ENCODE measurements at places on chromosomes 16 and 17.

GRCh38 chr17:57665128-57665527 lies 80.0 kb downstream of the CCDC182 start:
- DNase-seq, result no peak

DNA sequence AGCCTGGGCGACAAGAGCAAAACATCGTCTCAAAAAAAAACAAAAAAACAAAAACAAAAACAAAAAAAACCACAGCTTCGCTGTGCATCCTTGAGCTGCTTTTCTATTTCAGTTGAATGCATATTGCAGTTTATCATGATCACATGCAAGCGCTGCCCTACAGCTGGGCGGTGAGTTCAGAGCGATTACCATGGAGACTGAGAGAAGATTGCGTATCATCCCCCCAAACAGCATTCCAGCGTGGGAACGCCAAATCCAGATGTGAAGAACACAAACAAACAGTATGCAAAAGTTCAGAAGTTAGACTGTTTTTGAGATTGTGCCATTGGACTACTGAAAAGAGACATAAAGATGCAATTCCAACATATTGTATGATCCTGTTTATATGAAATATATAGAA lies 15.1 kb upstream of the SLC52A1 start:
- DNase-seq, result no peak

DNA sequence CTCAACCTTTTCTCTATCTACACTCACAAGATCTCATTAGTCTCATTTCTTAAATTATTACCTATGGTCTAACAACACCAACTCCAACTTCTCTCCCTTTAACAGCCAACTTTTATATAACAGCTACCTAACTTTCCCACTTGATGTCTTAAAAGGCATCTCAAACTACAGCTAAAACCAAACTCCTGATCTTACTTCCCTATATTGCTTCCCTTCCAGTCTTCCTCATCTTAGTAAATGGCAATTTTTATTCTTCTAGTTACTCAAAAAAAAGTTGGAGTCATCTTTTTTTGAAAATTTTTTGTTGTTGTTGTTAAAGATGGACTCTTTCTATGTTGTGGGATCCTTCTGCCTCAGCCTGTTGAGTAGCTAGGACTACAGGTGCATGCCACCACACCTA lies 15.3 kb downstream of the SRR start:
- no peak for DNase-seq

GRCh38 chr17:57459286-57459915 lies 203.1 kb downstream of the MSI2 start:
- DNase-seq, result peak; percentile 30

GRCh38 chr17:1732833-1733321 lies 8.4 kb downstream of the WDR81 start:
- no peak for DNase-seq

DNA sequence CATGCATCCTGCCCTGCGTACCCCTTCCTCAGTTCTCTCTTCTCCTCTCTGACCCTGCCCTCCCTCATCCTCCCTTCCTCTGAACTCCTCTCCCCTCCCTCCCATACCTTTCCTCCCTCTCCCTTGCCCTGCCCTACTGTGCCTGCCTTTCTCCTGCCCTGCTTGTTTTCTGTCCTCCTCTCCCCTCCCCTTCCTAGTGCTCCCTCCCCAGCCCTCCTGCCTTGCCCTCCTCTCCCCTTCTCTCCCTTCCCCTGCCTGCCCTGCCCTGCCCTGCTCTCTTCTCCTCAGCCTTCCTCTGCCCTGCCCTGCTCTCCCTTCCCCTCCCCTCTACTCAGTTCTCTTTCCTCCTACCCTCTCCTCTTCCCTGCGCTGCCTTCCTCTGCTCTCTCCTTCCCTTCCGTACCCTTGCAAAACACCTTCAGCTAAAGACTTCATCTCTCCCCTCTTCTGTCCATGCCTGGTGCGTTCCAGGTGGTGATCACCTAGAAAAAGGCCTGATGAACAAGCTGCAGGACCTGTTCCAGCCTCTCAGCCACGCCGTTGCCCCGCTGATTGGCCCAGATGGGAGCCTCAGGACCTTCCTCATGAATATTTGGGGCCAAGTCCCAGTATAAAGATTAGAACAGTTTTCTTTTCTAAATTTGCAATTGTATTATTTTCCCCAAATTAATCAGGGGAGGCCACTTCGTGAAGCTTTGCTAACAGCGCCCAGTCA lies 290.5 kb downstream of the CPPED1 start:
- no peak for DNase-seq

DNA sequence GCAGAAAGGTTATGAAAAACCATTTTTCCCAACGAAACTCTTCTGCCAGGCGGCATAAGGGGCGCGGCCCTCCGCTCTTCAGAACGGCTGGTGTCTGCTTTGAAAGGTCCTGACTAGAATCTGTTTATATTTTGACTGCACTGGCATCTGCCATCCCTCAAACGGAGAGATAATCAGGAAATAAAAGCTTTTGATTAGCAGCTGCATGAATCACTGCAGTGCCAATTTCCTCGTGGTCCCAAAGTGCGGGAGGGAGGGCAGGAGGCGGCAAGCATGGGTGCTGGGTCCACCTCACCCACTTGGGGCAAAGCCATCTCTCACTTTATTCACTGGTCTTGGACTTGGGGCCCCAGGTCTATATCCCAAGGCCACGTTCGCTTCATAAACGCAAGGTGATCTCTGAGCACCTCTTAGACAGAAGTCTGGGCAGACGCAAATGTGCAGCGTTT lies 49.7 kb downstream of the TBC1D16 start:
- DNase-seq, result no peak

- no peak for DNase-seq
Measured at GRCh38 chr16:55324285-55325079, 479 bp downstream of the IRX6 start.

GRCh38 chr16:27281243-27281642 lies 12.7 kb upstream of the NSMCE1 start:
- DNase-seq, result no peak

DNA sequence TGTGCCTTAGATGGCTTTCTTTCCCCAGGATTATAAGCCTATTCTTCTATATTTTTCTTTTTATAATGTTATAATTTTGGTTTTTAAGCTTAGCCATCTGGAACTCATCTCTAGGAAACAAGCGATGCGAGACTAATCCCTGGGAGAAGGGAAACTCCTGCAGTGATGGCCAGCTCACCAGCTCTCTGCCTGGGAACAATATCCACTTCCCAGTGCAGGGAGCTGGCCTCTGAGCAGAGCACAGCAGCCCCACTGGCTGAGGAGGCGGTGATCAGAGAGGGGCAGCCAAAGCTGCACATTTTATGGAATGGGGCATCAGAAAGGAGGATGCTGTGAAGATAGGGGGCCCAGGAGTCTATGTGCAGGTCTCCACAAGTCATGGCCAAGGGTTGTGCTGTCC lies 183.3 kb downstream of the LGALS9B start:
- no peak for DNase-seq

GRCh38 chr16:49484451-49484849 lies 110.8 kb downstream of the C16orf78 start:
- peak; percentile 32 for DNase-seq

DNA sequence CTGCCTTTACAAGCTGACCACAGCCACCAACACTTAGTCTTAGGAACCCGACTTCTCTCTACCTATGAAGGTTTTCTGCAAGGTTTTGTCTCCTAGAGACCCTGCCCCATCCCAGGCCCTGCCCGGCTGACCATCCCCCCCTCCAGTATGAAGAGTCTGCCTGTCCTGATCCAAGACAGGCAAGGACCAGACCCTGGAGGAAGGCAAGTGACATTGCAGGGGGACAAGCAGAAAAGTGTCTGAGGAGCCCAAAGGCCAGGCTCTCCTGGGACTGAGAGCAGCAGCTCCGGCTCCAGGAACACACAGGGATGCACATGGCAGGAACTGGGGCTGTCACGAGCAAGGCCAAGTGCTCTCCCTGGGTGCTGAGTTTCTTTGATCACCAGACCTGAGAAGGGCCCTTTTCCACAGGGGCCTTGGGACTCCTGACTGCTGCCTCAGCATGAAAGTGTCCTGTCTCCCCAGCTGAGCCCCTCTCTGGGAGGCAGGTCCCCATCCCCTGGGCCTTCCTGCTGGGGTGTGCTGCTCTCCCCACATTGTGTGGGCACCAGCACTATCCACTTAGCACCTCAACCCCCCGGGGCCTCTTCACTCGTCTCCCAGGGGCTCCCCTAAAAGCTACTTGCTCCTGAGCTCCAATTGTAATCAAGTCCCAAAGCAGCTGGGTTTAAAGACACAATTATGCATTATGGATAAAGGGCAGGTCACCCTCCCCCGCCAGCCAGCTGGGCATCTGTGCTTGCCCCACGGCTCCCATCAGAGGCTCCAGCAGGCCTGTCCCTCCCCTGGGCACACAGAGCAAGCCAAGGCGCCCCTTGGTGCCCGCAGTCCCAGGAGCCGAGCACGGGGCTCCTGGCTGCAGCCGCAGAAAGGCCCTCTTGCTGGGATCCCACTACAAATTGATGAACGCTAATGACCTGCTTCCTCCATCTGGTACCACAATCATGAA lies 11.6 kb upstream of the CACNG4 start:
- DNase-seq, result no peak

DNA sequence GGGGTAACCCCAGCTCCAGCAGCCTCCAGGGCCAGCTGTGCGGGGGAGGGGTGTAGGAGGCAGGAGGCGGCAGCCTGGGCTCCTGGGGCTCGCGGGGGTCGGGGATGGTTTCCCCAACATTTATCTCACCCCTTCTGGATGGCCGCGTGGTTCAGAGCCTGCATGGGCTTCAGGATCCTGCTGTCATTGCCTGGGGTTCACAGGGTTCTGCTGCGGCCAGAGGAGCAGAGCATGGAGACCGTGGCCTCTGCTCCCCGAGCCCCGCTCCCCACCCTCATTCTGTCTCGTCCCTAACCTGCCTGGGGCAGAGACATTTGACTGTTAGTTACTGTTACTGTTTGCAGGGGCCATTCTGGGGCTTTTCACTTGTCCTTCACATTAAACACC lies 4.9 kb downstream of the MYADML2 start:
- DNase-seq, result no peak

DNA sequence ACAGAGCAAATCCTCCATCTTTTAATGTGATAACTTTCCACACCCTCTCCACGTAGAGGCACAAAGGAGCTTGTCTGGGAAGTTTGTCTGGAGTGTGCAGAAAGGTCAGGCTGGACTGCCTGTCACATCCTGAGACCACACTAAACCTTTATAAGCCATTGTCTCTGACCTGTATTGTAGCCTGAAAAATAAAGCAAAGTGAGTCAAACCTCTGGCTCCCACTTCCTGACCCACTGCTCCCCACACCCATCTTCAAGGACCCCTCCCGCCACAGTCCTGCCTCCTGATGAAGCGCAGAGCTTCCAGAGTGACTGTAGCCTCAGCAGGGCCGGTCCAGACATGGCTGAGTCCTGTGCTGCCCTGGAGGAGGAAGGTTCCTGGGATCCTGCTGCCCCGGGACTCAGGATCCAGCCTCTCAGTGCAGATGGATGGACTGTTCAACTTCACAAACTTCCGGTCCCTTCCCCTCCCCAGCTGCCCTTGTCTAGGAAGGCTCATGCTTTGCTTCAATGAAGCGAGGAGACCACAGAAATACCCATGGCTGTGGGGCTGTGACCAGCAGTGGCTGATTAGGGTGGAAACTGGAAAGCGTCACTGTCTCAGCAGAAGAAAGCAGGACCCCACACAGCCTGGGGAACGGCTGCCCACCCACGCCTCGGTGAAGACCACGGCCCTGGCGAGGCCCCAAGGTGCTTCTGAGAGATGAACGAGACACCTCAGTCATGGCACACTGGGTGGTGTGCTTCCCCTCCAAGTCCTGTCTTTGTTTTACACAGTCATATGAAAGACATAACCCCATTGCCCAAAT lies 30.9 kb upstream of the CLEC18B start:
- DNase-seq, result no peak

DNA sequence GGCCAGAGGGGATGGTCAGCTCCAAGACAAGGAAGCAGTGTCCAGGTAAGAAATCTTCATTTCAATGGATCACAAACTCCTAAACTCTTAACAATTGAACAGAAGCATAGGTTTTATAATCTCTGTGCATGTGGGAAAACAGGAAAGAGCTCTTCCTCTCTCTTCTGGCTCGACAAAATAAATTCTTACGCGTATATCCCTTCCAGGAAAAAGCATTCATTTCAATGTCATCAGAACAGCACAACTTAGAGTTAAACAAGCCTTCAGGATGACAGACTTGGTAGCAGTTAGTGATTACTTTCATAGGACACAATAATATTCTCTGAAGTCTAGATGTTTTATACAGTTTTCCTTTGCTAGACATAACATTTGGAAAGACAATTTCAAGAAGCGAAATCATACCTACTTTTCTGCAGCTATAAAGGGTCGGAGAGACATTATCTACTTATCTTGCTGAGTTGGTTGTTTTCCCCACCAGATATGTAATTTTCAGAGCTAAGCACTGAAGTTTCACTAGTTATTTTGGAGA lies 19.3 kb upstream of the SLC35G3 start:
- no peak for DNase-seq

DNA sequence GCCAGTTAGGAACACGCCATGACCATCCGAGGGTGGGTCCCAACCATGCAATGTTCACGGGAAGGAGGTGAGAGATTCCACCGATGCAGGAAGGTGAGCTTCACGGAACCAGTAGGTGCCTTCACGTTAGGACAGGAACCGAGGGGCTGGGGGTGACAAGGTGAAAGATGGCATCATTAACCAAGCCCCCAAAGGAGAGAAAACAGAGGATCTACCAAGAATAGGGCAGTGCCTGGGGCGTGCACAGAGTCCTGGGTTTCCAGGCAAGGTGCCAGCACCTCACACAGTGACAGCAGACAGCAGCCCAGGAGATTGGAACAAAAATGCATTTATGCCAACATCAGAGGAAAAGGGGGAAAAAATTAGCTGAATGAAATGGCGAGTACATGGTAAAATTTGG lies 137.9 kb downstream of the GSG1L start:
- no peak for DNase-seq

DNA sequence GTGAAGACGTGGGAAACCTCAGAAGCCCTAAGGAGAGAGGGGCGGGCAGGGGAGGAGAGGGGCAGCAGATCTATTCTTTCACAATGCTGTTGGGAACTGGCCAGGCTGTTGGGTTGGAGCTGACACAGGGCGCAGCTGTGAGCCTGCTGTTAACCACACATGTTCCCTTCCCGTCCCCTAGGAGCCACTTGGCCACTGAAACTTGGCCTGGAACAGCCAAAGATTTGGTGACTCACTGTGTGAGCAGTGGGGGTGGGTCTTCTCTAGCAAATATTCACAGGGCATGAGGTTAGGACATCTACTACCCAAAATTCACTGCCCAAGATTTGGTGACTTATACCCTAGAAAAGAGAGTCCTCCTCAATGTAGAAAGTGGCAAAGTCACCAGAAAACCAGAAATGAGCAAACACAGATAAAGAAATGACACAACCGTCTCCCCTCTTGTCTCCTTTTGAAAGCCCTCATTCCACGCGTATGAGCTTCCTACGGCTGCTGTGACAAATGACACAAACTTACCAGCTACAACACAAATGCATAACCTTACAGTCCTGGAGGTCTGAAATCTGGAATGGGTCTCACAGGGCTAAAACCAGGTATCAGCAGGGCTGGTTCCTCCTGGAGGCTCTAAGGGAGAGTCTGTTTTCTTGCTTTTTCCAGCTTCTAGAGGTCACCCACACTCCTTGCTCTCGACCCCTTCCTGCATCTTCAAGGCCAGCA lies 6.3 kb downstream of the TBC1D16 start:
- DNase-seq, result peak; percentile 85

GRCh38 chr17:82343560-82343959 lies 10.0 kb upstream of the SECTM1 start:
- no peak for DNase-seq

GRCh38 chr16:76614269-76614668 lies 337.1 kb downstream of the CNTNAP4 start:
- no peak for DNase-seq

- no peak for DNase-seq
Measured at GRCh38 chr17:53249036-53249435, 573.7 kb upstream of the KIF2B start.

- peak; percentile 40 for DNase-seq
Measured at GRCh38 chr16:86846136-86846535, 267.8 kb downstream of the FOXL1 start.

All from fibroblast of skin of back (primary cell).